ENCODE measurements at places on chromosomes 7 and 10.

- no peak for DNase-seq
Observed at GRCh38 chr7:99006739-99007424, 128.6 kb downstream of the TRRAP start.

GRCh38 chr10:37495415-37495814 is 362.0 kb downstream of the ZNF248 start:
- no peak for DNase-seq

- DNase-seq, result no peak
Observed at GRCh38 chr10:349081-349480, 213.8 kb downstream of the ZMYND11 start.

DNA sequence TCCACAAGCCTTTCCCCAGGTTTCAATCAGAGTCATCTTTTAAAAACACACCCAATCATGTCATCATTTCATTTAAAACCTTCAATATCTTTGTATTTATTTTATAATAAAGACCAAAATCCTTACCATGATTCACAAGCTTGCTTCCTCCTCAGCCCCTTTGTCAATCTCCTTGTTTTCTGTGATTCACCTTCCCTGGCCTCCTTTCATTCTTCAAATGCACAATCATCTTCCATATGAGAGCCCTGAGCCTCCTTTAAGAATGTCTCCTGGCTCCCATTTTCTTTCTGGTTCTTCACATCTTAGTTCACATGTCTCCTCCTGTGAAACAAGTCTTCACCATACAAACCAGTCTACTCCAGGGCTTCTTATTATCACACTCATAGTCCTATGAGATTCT is 904.0 kb downstream of the SORCS3 start:
- no peak for DNase-seq

DNA sequence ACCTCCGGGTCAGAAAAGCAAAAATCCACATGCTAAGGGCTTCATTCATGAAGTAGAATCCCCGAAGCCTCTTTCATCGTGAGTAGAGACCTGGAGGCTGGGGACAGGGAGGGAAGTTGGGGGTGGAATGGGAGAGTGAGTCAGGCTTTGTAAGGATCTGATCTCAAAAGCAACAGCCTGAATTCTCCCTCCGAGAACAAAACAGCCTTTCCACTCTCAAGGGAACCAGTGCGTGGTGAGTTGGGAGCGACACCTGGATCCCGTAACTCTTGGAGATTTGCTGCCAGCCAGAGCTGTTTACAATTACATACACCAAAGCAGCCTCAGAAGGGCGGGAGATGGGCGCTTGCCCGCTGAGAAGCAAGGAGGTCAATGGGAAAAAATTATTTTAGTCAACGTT is 10.8 kb downstream of the AFAP1L2 start:
- no peak for DNase-seq

GRCh38 chr10:77177589-77177988 is 460.0 kb downstream of the KCNMA1 start:
- DNase-seq, result no peak

GRCh38 chr10:132185601-132186487 is 904 bp upstream of the DPYSL4 start:
- DNase-seq, result peak; percentile 27

- peak; percentile 75 for DNase-seq
Observed at GRCh38 chr7:8418629-8419245, 14.7 kb upstream of the NXPH1 start.

- no peak for DNase-seq
Observed at GRCh38 chr7:127937066-127937680, 94.1 kb downstream of the LRRC4 start.

- no peak for DNase-seq
Observed at GRCh38 chr7:115357703-115357999, 435.8 kb downstream of the MDFIC start.

GRCh38 chr7:48085433-48085791 is 3.7 kb upstream of the UPP1 start:
- DNase-seq, result no peak

DNA sequence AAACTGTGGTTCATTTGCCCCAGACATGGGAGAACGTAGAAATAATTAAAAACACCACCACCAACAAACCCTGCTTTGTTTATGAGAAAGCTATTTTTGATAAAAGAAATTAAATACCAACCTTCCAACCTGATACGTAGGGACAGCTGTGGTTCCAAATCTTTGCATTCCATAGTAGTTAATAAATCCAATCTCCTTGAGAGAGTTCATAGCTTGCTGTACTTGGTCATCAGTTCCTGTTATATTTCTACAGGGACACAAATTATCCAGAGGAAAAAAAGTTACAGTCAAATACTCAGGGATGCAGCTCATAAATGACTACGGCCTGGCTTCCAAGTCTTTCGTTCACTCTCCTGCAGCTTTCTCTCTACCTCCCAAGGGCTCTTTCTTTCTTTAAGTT is 41.1 kb downstream of the PUS7 start:
- no peak for DNase-seq

DNA sequence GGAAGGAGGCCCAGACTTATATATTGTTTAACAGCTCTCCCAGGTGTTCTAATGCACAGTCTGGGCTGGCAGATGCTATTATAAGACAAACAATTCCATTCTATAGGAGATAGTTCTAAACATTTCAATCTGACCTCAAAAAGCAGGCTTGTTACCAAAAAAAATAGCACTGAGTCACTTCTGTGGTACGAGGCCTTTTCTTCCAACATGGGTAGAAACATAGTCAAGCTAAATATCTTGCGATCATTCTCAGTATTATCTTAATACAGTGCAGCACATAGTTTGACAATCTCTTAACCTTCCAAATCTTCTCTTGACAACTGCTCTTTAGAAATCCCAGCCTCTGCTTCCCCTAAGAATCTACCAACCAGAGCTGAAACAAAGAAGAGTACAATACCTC is 46.6 kb upstream of the MKX start:
- DNase-seq, result no peak

- DNase-seq, result no peak
Observed at GRCh38 chr7:130956417-130957136, 222.6 kb upstream of the KLF14 start.

DNA sequence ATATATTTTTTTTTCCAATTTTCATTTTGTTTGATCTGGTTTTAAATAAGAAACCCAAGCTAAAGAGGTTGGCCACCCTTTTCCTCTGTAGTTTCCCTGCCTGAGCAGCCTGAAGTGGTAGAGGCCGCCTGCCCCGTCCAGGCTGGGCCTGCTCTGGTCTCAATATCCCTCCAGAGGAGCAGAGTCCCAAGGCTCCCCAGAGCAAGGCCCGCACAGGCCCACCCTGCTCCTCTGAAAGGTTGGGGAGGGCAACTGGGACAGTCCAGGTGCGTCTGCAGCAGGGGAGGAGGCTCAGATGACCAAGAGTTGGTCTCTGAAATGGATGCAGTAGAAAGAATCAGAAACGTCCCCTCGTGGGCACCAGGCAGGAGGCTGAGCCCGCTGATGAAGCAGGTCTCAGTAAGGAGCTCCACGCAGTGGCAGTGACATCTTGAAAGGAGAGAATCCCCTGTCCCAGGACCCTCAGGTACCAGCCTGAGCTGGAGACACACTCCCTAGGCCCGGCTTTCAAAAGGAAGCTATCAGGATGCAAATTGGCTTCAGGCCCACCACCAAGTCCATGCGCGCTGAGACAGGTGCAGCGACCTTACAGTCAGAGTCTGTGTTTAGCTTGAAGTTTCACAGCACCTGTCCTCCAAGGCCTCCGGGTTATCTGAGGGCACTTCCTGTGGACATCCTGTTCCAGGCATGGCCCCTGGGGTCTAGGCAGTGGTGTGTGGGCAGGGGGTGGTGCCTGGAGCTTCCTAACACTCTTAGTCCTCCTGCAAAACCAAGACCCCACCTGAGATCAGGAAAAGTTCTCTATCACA is 37.7 kb downstream of the EN2 start:
- DNase-seq, result no peak

- DNase-seq, result no peak
Observed at GRCh38 chr7:79741684-79742083, 288.2 kb upstream of the MAGI2 start.

- DNase-seq, result no peak
Observed at GRCh38 chr7:118304100-118304499, 79.6 kb downstream of the ANKRD7 start.

- no peak for DNase-seq
Observed at GRCh38 chr7:124489925-124490324, 275.7 kb downstream of the GPR37 start.

- no peak for DNase-seq
Observed at GRCh38 chr7:34752929-34753328, 94.9 kb downstream of the NPSR1 start.

GRCh38 chr7:45967591-45968157 is 46.6 kb upstream of the IGFBP3 start:
- DNase-seq, result no peak

GRCh38 chr7:65454469-65454868 is 80.8 kb downstream of the ZNF92 start:
- no peak for DNase-seq

GRCh38 chr7:149714910-149715471 is 58.4 kb downstream of the ZNF467 start:
- no peak for DNase-seq

GRCh38 chr10:97876402-97876801 is 26.8 kb downstream of the GOLGA7B start:
- no peak for DNase-seq

GRCh38 chr7:74479961-74480829 is 26.5 kb downstream of the GTF2IRD1 start:
- peak; percentile 88 for DNase-seq

DNA sequence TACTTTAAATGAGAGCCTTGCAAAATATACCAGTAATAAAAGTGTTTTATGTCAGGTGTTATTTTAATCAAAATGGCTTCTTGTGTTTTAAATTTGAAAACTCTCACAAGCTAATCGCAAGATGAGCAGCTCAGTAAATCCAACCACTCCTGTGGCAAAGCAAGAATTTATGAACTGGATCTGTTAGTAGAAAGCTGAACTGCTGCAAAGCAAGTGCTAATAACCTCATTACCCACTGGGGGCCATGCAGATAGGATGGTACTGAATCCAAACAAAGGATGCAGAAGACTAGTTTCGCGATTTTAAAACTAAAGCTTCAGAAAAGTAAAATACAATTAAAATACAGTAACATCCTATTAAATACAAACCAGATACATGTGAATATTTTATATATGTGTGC is 468.0 kb downstream of the PARD3 start:
- DNase-seq, result no peak

DNA sequence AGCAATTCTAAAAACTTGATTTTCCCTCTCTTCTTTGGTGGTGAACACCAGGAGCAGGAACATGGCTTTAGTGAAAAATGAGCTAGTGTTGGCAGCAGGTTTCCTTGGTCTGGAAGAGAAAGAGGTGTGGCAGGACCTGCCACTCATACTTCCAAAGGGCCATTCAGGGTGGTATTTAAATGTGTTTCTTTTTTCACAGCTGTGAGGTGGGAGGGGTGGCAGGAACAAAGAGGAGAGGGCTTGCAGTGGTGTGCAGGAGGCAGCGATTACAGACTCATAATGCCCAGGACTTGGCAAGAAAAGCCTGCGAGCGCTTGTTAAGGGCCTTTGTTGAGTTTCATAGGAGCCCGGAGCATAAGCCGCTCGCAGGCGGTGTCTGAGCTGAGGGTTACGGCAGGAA is 36.8 kb downstream of the WIPF3 start:
- DNase-seq, result no peak

GRCh38 chr10:60032723-60033122 is 126.4 kb upstream of the CCDC6 start:
- DNase-seq, result peak; percentile 93

DNA sequence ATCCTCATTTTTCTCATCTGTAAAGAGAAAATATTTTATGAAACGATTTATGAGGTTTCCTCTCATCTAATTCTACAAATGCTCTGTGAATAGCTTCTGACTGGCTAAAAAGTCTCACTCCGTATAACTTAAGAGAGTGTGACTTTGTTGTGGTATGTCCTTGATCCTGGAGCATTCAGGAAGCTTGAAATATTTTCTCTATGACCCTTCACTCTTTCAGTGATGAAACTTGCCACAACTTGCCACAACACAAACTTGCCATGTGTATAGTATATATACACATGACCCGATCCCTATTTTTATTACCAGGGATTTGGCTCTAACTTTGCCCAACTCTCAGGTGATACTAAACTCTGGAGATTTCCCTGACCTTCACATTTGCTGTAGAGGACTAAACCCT is 74.1 kb downstream of the TES start:
- DNase-seq, result no peak

DNA sequence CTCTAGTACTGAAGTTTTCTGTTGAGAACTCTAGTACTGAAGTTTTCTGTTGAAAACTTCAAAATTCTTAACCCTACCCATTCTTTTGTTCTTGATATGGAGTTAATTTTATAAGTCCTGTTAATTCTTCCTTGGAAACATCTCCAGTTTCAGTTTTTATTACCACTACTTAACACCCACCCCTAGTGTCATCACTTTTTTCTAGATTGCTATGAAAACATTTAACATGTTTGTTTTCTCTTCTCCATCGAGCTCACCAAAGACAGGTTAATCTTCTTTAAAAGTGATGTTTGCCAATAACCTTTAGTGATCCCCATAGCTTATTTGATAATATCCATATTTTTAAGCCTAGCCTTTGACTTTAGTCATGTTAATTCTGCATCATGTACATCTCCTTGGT is 147.9 kb downstream of the PPP1R9A start:
- DNase-seq, result no peak

GRCh38 chr7:101743995-101744360 is 73.4 kb upstream of the CUX1 start:
- no peak for DNase-seq

GRCh38 chr7:94272821-94273583 is 121.7 kb upstream of the COL1A2 start:
- no peak for DNase-seq

- DNase-seq, result no peak
Observed at GRCh38 chr10:46245381-46245900, 41.4 kb upstream of the ANTXRL start.

- DNase-seq, result no peak
Observed at GRCh38 chr7:921581-922333, 32.7 kb downstream of the ADAP1 start.

DNA sequence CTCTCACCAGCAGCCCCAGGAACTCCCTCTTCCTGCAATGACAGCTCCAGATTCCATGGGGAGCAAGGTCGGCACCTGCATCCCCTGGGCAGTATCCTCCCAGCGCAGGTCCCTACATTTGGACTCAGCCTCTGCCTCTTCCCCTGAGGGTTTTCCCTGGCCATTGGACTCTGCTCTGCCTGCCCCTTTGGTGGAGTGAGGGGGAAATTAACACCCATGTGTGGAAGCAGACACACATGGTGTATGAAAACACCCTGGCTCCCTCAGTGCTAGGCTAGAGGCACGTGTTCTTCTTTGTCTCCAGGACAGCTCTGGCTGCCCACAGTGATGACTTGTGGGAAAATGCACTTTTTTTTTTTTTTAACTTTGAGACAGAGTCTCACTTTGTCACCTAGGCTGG is 8.4 kb downstream of the PRF1 start:
- no peak for DNase-seq

- peak; percentile 75 for DNase-seq
Observed at GRCh38 chr7:90461219-90461618, 8.2 kb upstream of the PTTG1IP2 start.

GRCh38 chr10:51074238-51075028 is at the start of gene PRKG1:
PRKG1 (plus strand) TSS chr10:51074487.
- DNase-seq, result peak; percentile 8

Measured in suppressor macrophage treated with lipopolysaccharide for 4 hours (primary cell).